Stimulated activated CD8-positive, alpha-beta memory T cell treated with anti-CD3 and anti-CD28 coated beads, Interleukin-4, amount 100 ng/mL, for 4 hours (primary cell): ENCODE measurements at places on chromosomes 4 and X.

DNA sequence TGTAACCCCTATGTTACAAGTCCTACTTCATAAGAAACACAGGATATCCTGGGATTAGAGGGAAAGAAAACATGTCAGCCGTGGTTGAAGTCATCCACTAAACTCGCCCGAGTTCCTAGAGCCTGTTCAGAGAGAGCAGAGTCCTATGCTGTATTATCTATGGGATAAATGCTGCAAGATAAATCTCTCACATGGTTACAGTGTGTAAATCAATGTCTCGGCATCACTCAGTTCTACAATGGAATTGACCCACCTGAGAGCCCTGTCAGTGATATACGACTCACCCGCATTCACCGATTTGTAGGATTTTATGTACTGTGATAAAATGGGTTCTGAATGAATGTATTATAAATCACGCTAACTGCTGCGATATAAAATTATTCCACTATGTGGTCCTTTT, 127.8 kb upstream of the ANXA3 start:
- no peak for DNase-seq

DNA sequence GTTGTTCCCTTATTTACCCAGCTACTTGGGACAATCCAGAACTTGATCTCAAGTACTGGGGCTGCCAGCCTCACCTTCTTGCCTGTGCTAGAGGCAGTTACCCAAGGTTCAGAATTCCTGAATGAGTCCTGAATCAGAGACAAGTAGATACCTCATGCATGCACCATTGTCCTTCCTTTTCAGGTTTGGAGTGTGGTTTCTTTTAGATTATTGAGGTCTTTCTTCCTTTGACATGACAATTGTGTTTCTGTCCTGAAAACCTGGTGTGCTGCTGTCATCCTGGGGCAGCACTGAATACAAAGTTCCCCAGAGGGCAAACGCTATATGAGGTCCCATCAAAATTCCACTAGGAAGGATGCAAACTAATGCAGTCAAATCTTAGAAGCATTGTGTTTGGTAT, 3.5 kb downstream of the CXCL2 start:
- DNase-seq: no peak

DNA sequence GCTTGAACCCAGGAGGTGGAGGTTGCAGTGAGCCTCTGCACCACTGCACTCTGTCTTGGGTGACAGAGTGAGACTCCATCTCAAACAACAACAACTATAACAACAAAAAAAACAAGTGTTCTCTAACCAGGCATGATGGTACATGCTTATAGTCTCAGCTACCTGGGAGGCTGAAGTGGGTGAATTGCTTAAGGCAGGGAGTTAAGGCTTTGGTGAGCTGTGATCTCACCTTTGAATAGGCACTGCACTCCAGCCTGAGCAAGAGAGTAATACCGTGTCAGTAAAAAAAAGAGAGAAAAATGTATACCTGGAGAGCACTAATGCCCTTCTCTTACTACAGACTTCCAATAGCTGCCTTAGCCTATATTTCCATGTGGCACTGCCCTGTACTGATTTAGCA, 18.9 kb upstream of the USP9X start:
- DNase-seq: no peak

DNA sequence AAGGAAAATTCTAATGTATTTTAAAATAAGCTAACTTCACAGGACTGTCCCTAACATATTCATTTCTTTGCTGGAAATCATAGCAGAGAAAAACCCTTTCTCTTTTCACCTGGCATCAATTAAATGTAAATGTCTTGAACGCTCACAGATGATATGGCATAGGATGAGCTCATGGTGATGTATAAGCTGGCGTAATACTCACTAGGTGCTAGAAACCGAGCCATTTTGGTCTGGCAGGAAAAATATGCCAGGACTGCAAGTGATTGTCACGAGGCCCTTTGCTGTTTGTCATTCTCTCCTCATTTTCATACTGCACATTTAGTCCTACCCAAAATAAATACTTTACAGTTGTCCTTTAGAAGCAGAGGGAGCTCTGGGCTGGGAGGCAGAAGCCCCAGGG, 222.7 kb upstream of the LNX1 start:
- no peak for DNase-seq

DNA sequence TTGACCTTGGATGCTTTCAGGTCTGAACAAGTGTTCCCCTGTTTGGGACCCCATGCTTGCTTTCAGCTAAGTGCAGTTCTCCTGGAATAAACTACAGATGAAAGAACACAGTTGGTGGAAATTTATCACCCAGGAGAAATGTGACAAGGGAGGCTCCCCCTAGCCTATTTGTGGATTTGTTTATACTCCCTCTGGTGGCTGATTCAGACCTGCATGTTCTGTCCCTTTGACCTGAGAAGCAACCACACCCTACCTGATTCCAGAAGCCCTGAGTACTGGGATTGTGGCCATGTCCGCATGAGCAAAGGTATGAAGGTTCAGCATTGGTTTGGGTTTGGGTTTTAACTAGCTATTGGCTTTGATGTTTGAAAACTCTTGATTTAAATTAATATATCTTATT, 440.9 kb downstream of the MID1IP1 start:
- no peak for DNase-seq
